ENCODE measurements at places on chromosomes 7 and 10.

DNA sequence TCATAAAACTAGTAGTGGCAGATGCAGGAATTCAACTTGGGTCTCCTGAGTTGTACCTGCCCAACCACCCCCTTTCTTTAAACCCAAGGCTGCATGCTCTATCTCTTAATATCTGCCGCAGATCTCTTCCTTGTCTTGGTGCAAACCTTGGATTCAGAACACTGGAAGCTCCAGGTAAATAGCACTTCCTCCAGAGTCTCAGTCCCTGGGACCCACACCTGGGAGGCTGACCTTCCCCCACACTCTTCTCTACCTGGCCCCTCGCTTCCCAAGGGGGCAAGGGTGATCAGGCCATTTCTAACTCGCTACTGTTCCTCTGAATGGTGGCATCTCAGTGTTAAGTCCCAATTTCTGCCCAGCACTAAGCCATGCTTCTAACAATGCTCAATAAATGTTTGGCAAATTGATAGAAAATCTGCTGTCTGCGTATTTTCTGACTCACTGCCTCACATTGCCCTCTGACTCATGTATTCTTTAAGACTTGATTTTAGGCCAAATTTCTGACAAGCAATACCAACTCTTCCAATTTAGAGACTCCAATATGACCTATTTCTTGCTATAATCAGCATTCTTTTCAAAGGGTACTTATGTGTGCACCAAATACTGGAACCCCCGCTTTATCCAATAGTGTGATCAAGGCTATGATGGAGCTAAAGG is 68.0 kb upstream of the PPP1R3C start:
- DNase-seq: peak; percentile 74

- DNase-seq: no peak
Measured at GRCh38 chr7:157425761-157426160, 89.0 kb downstream of the DNAJB6 start.

DNA sequence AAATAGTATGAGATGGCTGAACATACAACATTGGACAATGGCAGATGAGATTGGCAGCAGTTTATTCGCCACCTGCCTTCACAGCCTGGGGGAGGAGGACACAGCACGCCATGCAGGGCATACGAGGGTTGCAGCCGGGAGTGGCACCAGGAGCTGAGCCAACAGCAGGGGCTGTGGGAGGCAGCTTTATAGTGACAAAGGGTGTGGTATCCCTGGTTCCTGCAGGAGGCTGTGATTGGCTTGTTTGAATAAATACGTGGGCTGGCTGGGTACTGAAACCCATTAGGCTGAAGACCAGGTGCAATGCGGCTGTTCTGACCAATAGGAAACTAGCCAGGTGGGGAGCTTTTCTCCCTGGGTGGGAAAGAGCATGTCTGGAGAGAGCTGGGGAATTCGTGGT is 68.9 kb upstream of the LEP start:
- DNase-seq: no peak

DNA sequence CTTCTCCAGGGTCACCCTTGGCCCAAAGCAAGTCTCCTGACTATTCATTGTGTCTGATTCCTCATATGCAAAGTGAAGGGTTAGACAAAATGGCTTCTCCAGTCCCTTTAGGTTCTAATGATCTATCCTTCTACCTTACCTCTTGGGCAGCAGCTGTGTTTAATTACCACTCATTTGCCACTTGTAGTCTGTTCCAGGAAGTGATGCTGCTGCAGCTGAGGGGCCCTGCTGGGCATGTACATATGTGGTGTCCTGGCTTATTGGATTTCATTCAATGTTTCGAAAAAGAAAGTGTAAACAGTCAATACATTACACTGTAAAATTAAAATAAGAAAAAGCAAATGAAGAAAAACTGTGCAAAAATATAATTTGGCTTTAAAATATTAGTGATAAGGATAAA is 36.6 kb downstream of the SCIN start:
- no peak for DNase-seq

DNA sequence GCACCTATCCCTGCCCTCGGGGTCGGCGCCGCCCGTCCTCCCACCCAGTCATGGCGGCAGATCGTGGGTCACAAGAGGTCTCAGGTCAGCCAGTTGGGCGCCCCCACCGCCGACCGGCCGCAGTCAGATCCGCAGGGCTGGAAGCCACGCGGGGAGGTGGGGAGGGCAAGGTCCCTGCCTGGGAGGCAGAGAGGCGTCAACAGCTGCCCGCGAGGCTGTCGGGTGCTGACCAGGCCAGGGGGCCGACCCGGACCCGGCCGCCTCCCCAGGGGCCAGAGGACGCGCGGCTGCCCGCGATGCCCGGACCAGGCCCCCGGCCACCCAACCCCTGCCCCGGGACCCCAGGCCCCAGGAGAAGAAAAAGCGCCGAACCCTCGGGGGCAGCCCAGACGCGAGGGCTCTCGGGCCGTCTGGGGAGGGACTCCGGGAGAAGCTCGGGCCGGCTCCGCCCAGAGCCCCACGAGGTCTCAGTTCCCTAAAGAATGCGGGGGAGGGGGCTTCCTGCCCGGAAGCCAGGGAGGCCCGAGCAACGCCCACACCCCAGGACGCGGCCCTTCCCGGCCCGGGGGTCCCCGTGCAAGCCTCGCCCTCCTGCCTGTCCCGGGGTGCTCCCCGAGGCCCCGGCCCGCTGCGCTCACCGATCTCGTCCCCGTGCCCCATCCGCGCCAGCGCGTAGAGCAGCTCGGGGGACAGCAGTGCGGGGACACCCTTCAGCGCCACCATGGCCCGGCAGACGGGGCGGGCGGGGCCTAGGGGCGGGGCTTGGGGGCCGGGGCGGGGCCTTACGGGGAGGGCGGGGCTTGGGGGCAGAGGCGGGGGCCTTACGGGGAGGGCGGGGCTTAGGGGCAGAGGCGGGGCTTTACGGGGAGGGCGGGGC is at the start of gene FUOM:
FUOM (minus strand) TSS at position 735 of the 877 bp plus-strand sequence; CDS start at position 723, 12 bp downstream.
- no peak for DNase-seq
